ENCODE measurements at places on chromosomes 4 and X. TPM values are rescaled to one million over a fixed set of nuclear protein-coding genes. Genes with fewer than 3 reads are reported as not detected.
A peak's percentile ranks its signal among the peaks of the same experiment; 100 is the strongest.

DNA sequence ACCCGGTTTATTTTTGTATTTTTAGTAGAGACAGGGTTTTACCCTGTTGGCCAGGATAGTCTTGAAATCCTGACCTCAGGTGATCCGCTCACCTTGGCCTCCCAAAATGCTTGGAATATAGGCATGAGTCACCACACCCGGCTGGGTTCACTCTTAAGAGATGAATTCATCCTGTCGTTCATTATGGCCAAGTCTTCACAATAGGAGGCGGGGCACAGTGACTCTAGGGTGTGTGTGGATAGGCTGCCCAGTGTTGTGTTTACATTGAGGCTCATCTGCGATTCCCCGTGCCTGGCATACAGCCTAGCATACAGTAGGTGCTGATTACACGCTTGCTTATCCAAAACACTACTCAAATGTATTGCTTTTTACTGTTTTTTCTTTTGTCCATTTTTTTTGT lies 41.3 kb upstream of the IGFBP7 start:
- DNase-seq: no peak

DNA sequence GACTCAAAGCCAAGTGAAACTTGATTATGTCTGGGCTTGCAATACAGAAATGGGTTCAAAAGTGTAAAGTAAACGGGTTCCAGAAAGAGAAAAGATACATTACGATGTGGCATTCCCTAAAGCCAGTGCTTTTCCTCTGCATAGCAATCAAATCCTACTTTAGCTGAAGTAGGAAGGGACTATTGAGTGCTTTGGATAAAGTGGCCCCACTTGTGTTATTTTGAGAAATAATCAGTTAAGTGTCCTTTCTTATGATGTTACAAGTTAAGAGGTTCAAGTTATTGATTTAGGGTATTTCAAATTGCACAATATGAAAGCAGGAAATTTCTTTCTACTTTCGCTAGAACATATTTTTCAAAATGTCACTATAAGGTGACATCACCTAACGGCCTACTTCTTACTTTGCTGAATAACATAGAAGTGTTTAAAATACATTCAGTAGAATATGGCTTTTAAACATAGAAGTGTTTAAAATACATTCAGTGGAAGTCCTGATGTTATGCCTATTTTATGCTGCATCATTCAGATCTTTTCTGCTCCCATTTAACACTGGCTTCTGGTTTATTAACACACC lies 235.2 kb downstream of the DTHD1 start:
- DNase-seq: no peak

DNA sequence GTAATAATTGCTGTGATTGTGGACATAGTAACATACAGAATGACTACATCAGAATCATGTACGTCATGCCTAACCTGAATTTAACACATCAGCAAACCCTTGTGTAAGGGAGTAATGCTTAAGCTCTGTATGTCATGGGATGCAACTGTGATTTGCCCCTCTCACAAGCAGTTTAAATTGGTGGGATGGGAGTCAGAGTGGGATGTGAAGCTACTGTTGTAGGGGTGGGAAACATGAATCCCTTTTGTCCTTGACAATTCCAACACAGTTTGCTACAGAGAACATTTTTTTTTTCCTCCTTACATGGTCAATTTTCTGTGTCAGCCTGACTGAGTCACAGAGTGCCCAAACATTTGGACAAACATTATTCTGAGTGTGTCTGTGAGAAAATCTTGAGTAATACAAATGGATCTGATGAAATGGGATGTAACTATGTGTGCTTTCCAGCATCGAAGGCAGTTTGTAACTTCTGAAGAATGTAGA lies 392.8 kb downstream of the GPM6A start:
- DNase-seq: peak; percentile 9

DNA sequence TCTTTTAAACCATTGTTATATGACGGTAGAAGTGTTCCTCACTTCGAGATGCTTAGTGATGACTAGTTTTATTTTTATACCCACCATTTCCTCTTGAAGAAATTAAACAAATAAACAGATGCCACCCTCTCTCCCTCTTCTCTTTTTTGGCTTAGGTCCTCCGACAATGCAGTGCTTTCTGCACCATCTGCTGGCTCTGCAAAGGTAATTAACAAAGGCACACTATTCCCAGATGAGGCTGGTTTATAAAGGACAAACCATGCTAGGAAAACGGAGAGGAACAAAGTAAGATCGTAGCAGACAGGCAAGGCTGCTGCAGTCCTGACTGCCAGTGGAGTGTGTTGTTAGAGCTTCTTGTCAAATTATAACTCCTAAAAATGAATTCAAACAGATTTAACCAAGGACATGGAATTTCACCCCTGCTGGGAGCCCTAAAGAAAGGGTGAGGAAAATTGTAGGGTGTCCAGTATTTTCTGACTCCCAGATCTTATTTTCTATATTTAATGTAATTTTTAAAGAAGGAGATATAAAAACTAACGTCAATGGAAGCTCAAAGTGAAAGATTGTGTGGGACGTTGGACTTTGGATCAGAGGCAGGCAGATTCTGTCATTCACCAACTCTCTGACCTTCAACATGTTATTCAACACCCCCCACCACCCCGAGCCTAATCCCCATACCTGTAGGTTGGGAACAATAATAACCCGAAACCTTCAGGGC lies 142.1 kb downstream of the CPEB2 start:
- no peak for DNase-seq

GRCh38 chr4:173246719-173247118 lies 78.1 kb downstream of the GALNT7 start:
- no peak for DNase-seq

DNA sequence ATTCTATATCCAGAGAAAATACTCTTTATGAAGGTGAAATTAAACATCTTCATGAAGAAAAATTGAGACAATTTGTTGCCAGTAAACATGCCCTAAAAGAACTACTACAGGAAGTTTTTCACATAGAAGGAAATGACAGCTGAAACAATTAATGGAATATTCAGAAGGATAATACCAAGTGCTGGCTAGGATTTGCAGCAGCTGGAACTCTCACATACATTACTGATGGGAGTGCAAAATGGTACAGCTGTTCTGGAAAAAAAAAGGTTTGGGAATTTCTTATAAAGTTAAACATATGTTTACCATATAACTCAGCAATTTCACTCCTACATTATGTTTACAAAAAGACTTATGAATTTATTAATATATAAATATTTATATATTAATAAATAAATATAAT lies 193.2 kb upstream of the FAT4 start:
- no peak for DNase-seq

DNA sequence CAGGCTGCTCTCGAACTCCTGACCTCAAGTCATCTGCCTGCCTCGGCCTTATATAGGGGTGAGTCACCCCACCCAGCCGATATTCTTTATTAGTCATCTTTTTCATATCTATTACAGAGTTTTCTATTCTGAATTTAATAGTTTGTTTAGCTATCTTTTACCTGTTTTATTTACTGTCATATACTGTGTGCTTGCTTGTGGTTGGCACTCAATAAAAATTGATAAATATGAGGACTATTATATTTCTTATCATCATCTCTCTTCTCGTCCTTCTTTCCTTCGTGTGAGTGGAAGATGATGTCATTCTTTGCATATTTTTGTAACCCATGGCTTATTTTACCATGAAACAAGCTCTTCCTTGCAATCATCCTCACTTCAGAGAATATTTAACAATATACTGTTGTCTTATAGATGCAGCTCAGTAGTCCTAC lies 265.5 kb downstream of the ARHGAP24 start:
- no peak for DNase-seq

P2RY10 gene
- not detected for total RNA-seq

DIAPH2 gene
- 10.6 TPM for total RNA-seq

Measured in PC-9 (cell line).